ENCODE measurements at places on chromosomes 4 and X. TPM values are rescaled to one million over a fixed set of nuclear protein-coding genes. Genes with fewer than 3 reads are reported as not detected.

DNA sequence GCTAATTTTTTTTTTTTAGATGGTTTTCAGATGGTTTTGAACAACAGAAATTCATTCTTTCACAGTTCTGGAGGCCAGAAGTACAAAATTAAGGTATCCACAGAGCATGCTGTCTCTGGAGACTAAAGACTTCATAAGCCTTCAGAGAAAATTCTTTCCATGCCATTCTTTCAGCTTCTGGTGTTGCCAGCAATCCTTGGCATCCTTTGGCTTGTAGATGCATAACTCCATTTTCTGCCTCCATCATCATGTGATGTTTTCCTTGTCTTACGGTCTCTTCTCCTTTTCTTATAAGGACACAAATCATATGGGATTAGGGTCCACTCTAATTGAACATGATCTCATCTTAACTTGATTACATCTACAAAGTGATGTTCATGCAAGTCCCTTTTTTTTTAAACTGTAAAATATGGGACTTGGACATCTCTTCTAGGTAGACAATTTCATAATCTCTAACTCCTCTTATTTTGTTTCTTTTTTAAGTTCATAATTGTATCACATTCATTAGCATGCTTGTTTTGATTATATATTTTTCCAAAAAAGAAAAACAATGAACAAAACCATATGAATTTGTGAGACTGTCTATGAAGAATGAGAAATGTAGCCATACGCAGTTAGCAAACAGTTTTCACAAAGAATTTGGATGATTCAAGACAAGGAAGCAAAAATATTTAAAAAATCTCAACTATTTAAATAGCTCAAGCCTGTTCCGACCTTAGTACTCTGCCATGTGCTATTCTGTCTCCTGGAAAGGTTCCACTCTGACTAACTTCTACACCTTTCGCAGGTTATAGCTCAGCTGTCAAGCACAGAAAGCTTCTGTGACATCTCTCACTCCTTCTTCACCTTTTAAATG, 53.1 kb upstream of the GIMD1 start:
- H3K27ac ChIP-seq: no peak overlapping the region
- no peak overlapping the region for H3K4me3 ChIP-seq
- H3K4me1 ChIP-seq: no peaks in the 10 kb centered on the region

DNA sequence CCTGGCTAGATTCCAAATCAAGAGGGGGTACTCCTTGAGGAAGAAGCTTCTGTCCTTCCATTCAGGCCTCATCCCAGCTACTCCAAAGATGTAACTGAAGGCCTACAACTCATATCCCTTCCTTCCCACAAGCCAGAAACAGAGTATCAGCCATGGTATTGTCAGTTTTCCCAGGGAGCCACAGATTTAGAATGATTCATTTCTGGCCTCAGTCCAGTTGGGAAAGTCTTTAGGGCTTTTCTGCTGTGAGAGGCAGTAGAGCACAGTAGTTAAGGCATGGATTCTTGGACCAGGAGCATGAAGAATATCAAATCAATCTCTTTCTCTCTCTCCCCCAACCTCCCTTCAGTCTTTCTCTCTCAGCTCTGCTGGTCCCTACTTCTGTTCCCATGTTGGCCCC, 505.0 kb downstream of the BCOR start:
- no peak overlapping the region for H3K27ac ChIP-seq
- H3K27me3 ChIP-seq: no peaks in the 10 kb centered on the region

DNA sequence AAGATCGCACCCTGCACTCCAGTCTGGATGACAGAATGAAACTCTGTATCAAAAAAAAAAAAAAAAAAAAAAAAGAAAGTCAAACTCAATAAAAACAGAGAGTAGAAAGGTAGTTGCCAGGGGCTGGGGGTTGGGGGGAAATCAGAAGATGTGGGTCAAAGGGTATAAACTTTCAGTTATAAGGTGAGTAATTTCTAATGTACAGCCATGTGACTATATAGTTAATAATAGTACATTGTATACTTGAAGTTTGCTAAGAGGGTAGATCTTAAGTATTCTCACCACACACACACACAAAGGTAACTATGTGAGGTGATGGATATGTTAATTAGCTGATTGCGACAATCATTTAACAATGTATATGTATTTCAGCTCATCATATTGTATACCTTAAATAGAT, 11.5 kb downstream of the HERC6 start:
- H3K4me1 ChIP-seq: no peaks in the 10 kb centered on the region
- H3K4me3 ChIP-seq: no peak overlapping the region
- H3K27me3 ChIP-seq: no peaks in the 10 kb centered on the region
- H3K36me3 ChIP-seq: no peaks in the 10 kb centered on the region

GRCh38 chr4:88204882-88205281, 46.4 kb upstream of the ABCG2 start:
- H3K27ac ChIP-seq: no peak overlapping the region
- H3K36me3 ChIP-seq: no peaks in the 10 kb centered on the region
- no peak overlapping the region for H3K4me3 ChIP-seq
- no peaks in the 10 kb centered on the region for H3K4me1 ChIP-seq

- no peak overlapping the region for H3K27ac ChIP-seq
- H3K4me3 ChIP-seq: no peak overlapping the region
- no peaks in the 10 kb centered on the region for H3K36me3 ChIP-seq
Measured at GRCh38 chr4:114281164-114281960, 301.9 kb upstream of the ARSJ start.

The TLR3 gene
- 1.8 TPM for total RNA-seq

The ARHGEF38 gene
- total RNA-seq: not detected
